ENCODE measurements at places on chromosomes 5 and 9.

DNA sequence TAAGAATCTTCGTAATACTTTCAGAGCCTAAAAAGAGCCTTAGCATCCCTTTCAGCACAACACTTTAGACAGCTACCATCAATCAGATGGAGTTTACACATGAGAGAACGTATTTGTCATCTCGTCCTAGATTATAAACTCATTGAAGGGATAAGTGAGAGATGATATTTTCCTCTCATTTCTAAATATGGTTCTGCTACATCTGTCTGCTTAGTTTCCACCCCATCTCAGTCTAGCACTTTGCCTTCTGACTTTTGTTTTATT lies 208.4 kb upstream of the CD180 start:
- DNase-seq: no peak

DNA sequence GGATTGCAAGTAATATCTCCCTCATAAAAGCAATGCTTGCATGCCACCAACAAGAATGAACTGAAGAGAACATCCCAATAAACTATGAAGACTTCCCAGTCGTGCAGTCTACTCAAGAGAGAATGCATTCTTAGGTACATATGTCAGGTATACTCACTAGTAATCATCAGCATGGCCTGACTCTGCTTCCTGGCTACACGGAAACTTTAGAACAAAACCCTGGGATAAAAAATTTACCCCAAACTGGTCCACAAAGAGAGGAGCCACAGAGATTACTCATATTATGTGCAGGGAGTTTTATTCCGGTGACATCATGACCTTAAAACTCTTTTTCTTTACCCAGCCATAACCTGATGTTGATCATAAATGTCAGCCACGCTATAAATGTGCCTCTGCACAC lies 57.5 kb upstream of the PAPPA start:
- DNase-seq: no peak

DNA sequence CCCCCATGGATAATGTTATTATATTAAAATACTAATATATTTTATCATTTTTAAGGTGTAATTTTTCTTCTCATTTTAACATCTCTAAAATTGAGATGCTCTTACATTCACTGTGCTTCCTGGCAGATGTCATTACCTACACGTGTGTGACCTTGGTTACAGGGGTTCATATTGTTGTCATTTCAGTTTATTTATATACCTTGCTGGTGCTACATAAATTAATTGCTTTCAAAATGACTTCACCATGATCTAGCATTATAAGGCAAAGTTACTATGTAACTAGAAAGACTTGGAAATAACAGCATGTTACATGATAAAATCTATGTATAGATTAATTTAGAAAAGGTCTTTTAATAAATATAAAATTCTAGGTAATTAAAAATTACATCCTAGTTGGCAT lies 60.9 kb downstream of the ARHGEF28 start:
- no peak for DNase-seq

GRCh38 chr5:151661968-151662732 lies 24.6 kb downstream of the SPARC start:
- DNase-seq: peak; percentile 41

GRCh38 chr9:89802781-89803355 lies 198.1 kb downstream of the GADD45G start:
- no peak for DNase-seq
